ENCODE measurements at places on chromosomes 3 and 15.

DNA sequence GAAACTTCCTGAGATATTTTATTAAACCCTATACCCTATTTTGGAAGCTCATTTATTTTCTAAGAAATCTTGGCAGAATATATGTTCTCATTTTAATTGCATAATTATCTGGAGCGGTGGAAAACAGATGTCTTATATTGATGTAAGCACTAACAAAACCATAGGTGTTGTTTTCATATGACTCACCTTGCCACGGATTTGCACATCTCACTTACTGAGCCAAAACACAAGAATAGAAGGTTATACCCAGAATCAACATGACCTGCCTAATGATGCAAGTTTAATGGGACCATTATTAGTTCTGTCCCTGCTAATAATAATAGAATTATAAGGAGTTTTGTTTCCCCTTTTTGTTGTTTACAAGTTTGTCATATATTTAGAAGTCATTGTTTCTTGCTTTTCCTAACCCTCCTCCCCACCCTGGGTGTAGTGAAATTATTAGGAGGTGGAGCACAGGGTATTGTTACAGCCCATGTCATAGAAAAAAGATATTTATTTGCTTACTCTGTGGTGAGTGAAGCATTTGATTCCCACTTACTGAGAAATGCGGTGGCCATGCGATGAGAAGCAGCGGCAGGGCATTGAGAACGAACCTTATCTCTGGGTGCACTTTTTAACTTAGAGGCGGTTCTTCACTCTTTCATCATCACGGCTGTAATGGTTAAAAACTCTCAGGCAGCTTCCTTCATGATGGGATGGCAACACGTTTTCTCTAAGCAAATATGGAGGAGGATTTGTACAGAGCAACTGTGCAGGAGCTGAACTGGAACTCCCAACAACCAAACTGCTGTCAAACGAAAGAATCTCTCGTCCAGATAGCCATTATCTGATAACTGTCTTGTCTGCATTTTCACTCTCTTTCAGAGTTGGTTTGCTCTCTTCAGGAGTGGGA lies 521 bp downstream of the IL5RA start:
- no peak for DNase-seq

- DNase-seq: no peak
These were observed 20.3 kb downstream of the GPR160 start for GRCh38 chr3:170058127-170058526.

GRCh38 chr15:74402873-74403587 lies 30.7 kb downstream of the SEMA7A start:
- DNase-seq: peak; percentile 84

DNA sequence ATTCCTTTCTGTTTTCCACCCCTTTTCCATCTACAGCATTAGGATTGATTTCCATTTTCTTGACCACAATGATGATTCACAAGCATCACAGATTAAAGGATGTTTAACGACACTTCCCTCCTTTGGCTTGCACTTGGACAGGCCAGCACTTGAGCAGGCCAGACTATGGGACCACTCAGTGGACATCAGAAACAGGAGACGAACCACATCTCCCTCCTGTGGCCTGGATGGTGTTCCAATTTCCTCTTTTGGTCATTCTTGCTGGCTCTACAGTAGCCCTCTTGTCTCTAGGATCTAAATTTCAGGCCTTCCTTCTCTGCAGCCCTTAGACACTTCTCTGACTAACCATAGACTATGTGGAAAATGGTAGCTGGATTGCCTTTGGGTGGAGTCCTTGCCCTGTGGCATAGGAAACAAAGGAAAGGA lies 78.8 kb upstream of the BOC start:
- DNase-seq: no peak

DNA sequence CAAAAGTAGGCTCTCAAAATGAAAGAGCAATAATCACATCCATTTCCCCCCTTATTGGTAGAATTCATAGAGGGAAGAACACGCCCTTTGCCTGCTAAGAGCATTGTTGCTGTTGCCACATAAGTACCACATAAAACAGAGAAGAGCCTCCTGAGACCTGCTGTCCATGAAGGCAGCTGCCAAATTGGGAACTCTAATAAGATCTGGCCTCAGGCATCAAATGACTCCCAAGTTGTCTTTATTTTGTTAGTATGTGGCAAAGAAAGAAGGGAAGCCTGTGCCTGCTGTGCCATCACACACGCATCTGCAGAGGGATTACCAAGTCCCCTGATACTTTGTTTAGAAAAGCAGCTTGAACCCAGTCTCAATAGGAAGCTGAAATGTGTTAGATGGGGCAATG lies 23.9 kb downstream of the VGLL3 start:
- DNase-seq: no peak

DNA sequence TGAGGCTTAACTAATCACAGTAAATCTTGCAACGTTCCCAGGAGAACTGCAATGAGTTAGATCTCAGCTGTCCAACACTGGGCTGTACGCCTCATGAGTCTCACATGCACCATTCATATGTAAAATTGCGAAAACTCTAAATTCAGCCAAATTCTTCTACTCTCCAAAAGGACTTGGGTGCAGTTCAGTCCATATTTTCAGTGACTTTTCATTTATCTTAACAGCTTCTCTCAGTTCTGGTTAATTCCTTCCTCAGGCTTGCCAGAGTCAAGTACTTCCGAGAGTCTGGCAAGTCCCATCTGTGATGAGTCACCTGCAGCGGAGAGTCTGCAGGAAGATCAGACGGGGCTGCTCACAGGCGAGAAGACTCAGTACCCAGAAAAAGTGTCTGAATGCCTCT lies 11.5 kb downstream of the CCDC80 start:
- no peak for DNase-seq

- DNase-seq: no peak
These were observed 172.7 kb downstream of the GHSR start for GRCh38 chr3:172275586-172275985.

- DNase-seq: peak; percentile 68
These were observed 3.7 kb upstream of the MYL3 start for GRCh38 chr3:46866720-46867549.

DNA sequence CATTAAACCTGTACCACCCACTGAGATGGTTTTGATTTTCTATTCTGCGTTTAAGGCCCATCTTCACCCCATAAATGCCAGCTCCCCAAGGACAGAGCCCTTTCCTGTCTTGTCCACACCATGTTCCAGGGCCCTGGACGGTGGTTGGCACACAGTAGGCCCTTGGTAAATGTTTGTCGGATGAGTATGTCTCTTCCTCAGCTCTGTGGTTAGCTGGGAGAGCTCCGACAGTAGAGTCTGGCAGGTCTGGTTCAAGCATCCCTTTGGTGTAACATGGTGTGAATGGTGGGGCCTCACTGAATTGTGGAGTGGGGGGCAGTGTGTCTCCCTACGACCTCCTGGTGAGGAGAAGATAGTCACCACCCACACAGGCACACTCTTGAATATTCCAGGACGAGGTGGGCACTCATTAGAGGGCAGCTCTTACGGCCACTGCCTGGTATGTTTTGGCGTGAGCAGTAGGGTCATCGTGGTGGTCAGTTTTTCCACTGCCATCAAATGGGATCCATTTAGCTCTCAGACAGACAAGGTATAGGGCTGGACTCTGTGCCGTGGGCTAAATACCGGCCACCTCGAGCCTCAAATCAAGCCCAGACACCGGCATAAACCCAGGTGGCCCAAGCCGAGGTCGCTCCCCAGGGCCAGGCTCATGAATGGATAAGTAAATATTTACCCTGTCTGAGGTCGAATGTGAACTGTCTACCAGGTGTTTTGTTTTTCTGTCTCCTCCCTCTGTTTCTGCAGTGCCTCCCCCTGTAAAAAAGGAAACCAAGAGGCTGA lies 61.3 kb downstream of the SMAD3 start:
- DNase-seq: no peak

GRCh38 chr15:64912379-64913325 lies 950 bp downstream of the ANKDD1A start:
- DNase-seq: no peak

- no peak for DNase-seq
These were observed 65.3 kb downstream of the SLC30A4 start for GRCh38 chr15:45457220-45457619.

GRCh38 chr15:71202712-71203111 lies 87.4 kb downstream of the THSD4 start:
- DNase-seq: no peak

GRCh38 chr3:111781561-111782446 lies 77.3 kb upstream of the PHLDB2 start:
- no peak for DNase-seq

DNA sequence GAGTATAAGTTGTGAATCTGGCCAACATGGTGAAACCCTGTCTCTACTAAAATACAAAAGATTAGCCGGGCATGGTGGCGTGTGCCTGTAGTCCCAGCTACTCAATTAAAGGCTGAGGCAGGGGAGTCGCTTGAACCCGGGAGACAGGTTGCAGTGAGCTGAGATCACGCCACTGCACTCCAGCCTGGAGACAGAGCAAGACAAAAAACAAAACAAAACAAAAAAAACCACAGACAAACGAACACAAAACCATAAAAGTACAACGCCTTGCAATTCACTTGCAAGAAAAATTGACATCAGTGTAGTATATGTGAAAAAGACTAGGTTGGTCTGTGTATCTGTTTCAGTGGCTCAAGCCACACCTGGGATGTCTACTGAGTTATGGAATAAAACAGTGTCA lies 29.9 kb upstream of the CCDC80 start:
- DNase-seq: no peak

- DNase-seq: no peak
These were observed 66.5 kb downstream of the NME9 start for GRCh38 chr3:138263104-138263503.

GRCh38 chr3:159001711-159002110 lies 199.9 kb downstream of the MFSD1 start:
- no peak for DNase-seq

DNA sequence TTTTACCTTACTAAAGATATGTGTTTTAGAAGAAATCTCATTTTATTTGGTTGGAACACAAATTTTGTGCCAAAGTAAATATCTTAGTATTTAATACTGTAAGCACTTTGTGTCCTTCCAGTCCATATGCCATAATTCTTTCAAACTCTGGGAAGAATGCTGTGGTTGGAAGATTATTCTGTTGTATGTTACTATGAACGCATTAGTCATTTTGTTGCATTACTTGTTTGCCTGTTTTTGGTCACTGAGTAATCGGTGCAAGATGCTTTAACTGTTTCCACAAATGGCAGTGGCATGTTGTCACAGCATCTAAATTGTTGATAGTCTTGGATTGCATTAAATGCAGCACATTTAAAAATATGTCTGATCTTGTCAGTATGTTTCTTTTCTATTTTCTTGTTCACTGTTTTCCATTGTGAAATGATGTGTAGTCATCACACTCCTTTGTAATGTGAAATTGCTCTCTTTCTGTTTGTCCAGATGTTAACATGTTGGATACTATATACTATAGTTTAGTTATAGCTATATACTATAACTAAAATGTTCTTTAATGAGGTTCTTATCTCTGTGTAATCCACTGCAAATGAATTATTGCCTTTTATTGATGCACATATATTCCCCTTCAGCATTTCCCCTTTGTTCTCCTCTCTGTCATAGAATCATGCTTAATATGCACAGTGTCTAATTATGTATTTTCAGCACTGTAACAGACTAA lies 89.9 kb upstream of the FLNB start:
- no peak for DNase-seq

DNA sequence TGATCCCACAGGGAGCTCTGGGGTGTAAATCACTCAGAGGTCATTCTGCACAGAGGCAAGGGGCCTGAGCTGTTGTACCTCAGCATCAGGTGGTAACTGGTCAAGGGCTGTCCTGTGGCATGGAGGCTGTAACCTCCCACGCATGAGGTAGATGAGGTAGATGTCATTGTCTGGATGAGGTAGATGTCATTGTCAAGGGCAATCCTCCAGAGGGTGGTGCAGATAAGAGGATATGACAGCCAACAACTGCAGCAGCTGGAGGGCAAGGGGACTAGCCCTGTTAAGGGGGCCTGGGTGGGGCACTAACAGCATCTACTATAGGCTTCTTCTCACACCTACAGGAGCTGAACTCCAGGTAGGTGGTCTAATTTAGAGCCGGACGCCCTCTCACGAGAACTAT lies 55.6 kb downstream of the THRB start:
- no peak for DNase-seq

GRCh38 chr15:48556159-48556897 lies 89.2 kb downstream of the FBN1 start:
- DNase-seq: no peak

GRCh38 chr3:46663591-46664135 lies 29.8 kb downstream of the ALS2CL start:
- DNase-seq: no peak

- DNase-seq: no peak
These were observed 236.1 kb downstream of the ADAMTSL3 start for GRCh38 chr15:83889995-83890394.

GRCh38 chr3:149688122-149688757 lies 30.4 kb upstream of the WWTR1 start:
- DNase-seq: no peak

Data from activated T-cell treated with anti-CD3 and anti-CD28 coated beads for 48 hours (primary cell).